Stimulated activated CD8-positive, alpha-beta memory T cell treated with anti-CD3 and anti-CD28 coated beads, Interleukin-15, amount 100 ng/mL, for 24 hours (primary cell): ENCODE measurements at places on chromosomes 5 and 9.

DNA sequence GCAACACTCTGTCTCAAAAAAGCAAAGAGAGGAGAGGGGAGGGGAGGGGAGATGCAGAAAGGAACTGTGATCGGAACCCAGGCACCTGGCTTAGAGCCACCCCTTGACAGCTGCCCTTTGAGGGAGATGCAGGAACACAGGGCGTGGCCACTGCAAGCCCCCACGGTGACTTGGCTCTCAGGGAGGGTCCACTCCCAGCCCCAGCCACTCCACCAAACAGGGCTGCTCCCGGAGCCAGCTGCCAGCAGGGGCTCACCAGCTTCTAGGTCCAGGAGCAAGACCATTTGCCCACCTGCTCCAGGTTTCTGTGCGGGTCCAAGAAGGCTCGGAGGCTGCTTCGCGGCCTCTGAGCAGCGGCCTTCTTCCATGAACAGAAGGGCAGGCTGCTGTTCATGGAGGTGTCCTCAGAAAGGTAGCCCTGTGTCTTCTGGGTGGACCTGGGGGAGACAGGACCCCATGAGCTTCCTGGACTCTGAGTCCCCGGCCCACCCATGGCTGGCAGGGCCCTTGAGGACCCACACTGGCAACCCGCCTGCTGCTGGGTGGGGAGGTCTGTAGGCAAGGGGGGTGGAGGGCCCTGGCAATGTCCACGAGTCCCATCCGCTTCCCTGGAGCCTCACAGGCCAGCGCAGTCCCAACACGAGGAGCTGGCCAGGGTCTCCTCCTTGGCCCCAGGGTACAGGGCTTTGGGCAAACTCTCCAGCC lies 7.9 kb downstream of the C9orf50 start:
- DNase-seq: no peak

GRCh38 chr9:22008717-22009505 lies at the start of gene CDKN2B:
Gene CDKN2B, minus strand, starts transcription at chr9:22009305. Its CDS starts 352 bp downstream, at chr9:22008953.
- DNase-seq: peak; percentile 47

- DNase-seq: no peak
Observed at GRCh38 chr9:91555132-91555531, 131.5 kb upstream of the NFIL3 start.

DNA sequence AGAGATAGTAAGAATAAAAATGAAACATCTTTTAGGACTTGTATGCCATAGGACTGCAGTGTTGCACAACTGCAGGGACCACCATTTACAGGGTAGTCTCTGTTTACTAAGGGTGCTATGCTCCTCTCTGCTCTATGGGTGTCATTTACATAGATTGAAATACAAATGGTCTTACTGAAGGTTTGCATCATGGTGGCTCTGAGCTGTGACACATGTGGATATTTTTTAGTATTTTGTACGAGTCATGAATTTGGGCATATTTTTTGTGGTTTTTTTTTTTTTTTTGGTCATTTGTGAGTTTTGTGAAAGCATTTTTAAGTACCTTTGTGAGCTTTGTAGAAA lies 47.4 kb downstream of the CSNK1G3 start:
- DNase-seq: no peak

DNA sequence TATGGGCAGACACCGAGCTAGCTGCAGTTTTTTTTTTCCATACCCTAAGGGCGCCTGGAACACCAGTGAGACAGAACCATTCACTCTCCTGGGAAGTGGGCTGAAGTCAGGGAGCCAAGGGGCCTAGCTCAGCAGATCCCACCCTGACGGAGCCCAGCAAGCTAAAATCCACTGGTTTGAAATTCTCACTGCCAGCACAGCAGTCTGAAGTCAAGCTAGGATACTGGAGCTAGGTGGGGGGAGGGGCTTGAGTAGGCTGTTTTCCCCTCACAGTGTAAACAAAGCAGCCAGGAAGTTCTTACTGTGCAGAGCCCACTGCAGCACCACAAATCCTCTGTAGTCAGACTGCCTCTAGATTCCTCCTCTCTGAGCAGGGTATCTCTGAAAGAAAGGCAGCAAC lies 151.7 kb upstream of the HCN1 start:
- no peak for DNase-seq

GRCh38 chr9:137021979-137022661 lies 5.9 kb downstream of the ABCA2 start:
- peak; percentile 37 for DNase-seq

DNA sequence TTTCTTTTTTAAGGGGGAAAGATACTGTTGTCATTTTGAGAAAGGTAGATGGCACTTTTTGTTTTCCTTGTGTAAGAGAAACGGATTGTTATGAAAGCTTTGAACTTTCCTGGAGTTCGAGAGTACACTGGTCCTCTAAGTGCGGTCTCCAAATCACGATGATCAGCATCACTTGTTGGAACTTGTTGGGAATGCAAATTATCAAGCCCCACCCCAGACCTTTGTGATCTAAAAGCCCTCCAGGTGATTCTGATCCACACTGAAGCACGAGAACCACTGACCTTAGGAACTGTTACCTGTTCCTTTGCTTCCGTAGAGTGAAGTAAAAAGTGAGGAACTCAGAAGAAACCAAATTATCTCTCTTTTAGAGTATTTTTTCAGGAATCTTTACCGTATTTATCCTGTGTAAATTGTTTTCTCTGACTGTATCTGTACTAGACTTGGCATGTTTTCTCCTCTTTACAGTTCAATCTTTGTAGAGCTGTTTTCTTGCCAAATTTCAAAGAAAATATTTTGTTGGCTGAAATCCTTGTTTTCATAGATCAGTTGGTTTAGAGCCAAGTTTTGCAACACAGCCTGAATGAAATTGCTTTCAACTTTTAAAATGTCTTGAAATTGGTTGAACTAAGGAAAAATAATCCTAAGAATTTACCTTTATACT lies 4.0 kb downstream of the MAT2B start:
- DNase-seq: no peak

DNA sequence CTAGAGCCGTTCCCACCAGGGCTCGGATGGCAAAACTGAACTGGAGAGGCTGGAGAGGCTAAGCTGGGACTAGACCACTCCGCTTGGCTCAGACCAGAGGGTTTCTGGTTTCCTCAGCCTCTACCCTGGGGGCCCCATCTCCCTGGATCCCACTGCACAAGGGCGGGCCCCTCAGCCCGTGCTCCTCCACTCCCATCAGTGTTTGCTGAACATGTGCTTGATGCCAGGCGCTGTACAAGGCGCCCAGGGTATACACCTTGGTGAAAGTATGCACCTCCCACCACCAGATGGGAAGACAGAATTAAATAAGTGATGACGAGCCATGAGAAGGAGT lies 18.0 kb downstream of the GPX3 start:
- no peak for DNase-seq

GRCh38 chr9:134134949-134135342 lies 936 bp upstream of the WDR5 start:
- DNase-seq: no peak

DNA sequence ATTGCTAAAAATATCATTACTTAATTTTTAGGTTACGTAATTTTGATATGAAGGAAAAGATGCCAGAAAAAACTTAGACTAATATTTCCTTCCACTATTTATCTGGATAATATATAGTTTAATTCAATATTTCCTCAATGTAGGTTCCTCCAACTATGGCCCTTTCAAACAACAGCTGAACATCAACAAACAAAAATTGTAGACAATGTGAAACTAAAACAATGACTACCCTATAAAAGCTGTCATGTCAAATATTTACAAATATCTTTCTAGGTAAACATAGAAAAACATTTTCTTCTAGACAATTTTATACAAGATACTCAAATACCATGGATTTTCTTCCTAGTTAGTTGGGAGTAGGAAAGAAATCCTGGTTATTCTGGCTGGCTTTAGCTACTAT lies 16.9 kb downstream of the ELOVL7 start:
- no peak for DNase-seq

- no peak for DNase-seq
Observed at GRCh38 chr9:125332527-125332926, 70.9 kb downstream of the GAPVD1 start.

DNA sequence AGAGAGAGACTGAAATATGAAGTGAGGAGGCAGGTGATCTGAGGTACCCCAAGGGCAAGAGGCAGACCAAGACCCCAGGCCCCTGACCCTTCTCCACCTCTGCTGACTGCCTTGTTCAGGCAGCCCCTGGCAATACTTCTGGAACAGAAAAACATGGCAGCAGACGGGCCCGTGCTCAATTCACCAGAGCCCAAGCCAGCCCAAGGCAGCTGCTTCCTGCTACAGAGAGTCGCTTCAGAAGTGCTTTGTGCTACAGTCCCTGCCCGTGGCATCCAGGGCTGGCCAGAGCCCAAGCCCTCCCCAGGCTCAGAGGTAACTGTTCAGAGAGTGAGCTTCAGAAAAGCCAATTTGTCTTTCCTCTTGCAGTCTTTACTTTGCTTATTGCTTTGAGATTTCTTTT lies 151.4 kb upstream of the FSTL4 start:
- no peak for DNase-seq

DNA sequence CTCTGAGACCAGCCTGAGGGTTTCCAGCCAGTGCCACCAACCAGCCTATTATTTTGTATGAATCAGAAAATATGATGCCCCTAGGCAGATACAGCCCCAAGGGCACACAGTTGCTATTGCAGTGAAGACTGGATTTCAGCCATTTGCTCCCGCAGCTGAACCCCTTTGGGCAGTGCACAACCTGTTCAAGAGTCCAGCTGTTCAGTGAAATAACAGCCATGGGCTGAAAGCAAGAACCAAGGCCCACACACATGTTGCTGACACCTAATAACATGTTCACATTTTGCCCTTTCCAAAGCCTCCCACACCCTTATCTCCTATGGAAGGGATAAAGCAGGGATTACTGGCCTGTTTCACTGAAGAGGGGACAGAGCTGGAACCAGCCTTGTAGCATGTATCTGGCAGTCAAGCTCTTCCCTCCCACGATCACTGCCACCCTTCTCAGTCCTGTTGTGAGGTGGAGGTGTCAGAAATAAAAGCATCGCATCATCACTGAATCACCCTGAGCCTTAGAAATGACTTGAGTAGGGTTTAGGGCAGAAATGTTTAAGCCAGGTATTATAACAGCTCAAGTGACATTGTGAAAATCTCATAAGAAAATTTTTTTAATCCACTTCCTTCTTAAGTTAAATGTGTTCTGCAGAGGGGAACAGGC lies 137.1 kb upstream of the FSTL4 start:
- DNase-seq: no peak

- no peak for DNase-seq
Observed at GRCh38 chr5:64509828-64510227, 4.0 kb downstream of the RGS7BP start.

DNA sequence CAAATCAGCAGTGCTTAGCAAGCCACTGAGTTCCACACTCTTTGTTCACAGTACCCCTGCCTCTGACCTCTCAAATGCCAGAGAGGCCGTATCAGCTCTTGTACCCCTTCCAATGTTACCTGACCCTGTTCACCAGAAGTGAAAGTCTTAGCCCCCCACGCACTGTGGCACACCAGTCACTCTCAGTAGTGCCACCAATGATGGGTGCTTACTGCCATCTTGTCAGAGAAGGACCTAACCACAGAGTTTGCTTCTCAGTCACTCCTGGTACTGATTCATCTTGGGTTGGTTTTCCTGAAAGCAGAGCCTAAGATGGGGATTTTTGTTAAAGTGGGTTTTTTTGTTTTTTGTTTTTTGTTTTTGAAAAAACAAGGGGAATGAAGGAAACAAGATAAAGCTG lies 28.8 kb upstream of the PANK3 start:
- DNase-seq: no peak

GRCh38 chr5:42680046-42680445 lies 76.6 kb upstream of the CCDC152 start:
- no peak for DNase-seq

GRCh38 chr5:94402096-94402495 lies 216.3 kb downstream of the KIAA0825 start:
- no peak for DNase-seq

DNA sequence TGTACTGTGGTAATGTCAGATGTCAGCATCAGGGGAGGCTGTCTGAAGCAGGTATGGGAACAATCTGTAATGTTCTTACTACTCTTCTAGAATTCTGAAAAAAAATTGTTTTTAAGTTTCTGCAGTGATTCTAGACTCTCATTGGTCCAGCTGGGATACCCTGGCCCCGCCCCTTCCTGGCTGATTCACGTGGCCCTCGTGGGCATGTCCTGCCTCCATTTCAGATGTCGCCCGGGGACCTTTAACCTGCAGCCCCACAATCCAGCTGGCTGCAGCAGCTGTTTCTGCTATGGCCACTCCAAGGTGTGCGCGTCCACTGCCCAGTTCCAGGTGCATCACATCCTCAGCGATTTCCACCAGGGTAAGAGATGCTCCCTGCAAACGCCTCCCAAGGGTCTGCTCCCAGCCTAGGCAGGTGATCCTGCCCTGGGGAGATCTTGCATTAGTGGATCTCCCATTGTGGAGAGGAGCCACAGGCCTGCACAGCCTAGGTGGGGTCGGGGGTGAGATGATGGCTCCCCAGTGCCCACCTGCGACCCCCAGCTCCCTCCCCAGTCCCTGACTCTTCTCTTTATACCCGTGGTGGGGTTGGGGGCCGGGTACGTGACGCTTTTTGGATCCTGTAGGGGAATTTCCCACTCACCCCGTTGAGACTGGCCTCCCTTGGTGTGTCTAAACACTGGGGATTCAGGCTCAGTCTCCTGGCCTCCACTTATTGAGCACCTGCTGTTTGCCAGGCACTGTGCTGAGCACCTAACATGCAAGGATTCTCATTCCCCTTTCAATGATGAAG lies 36.5 kb downstream of the LAMC3 start:
- DNase-seq: no peak

DNA sequence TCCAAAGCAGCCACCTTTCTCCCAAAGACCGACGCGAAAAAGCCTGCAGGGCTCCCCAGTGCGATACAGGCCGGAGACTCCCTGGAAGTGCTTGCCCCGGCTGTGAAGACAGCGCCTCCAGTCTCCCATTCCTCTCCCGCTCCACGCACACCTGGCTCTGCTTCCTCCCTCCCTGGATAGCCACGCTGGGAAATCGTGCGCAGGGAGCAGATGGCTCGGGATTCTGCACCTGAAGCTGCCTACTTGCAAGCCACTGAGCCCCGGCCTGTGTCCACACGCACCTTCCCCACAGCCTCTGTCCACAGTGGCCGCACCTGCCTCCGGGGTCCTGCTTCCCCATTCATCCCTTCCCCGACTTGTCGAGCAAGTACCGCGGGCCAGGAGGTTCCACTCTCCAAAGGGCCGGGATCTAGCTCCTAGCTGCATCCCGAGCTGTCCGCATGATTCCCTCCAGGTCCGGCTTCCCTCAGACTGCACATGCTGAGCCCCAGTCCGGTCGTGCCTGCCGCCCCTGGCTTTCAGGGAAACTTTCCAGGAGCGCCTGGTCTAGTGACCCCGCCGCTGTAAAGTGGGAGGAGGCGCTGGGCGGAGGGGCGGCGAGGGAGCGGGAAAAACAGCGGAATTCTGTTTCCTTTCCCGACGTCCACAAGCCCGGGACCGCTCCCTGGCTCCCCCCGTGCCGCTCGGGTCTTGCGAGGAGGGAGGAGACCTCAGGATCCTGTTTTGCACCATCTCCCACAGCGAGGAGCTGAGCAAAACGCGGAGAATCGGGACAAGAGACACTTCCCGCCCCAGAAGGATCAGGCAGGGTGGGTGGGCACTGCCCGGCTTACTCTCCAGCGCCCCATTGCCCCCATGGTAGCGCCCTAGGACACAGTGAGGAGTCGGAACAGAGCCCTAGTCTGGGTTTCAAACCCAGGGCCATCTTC lies 2.0 kb downstream of the SEMA6A start:
- no peak for DNase-seq

- DNase-seq: no peak
Observed at GRCh38 chr5:157384971-157385709, 74.9 kb upstream of the NIPAL4 start.

GRCh38 chr5:153699035-153699434 lies 208.6 kb downstream of the GRIA1 start:
- no peak for DNase-seq

- DNase-seq: no peak
Observed at GRCh38 chr9:33459115-33459514, 11.7 kb upstream of the AQP3 start.

GRCh38 chr5:115532517-115532916 lies 12.1 kb downstream of the FEM1C start:
- no peak for DNase-seq

GRCh38 chr5:148733601-148734438 lies 79.5 kb upstream of the HTR4 start:
- peak; percentile 19 for DNase-seq
